ENCODE measurements at places on chromosomes 1 and 21. TPM values are rescaled to one million over a fixed set of nuclear protein-coding genes. Genes with fewer than 3 reads are reported as not detected.

The KRTAP21-3 gene
- total RNA-seq, result not detected

The AIRE gene
- not detected for total RNA-seq

The KLHDC9 gene
- 0.31 TPM for total RNA-seq

The DSTYK gene
- total RNA-seq, result 44.7 TPM

The OR2T35 gene
- not detected for total RNA-seq

The EDARADD gene
- not detected for total RNA-seq

The FCMR gene
- 11.0 TPM for total RNA-seq

The SELP gene
- not detected for total RNA-seq

The ARPC5 gene
- total RNA-seq, result 84.9 TPM

The IFNLR1 gene
- under 0.01 TPM for total RNA-seq

The S100A16 gene
- 13.1 TPM for total RNA-seq

The OR2T29 gene
- total RNA-seq, result not detected

The LMOD1 gene
- total RNA-seq, result under 0.01 TPM
